CD4-positive, alpha-beta T cell treated with Interleukin-4 for 4 hours (primary cell): ENCODE measurements at places on chromosomes 2 and 18.

DNA sequence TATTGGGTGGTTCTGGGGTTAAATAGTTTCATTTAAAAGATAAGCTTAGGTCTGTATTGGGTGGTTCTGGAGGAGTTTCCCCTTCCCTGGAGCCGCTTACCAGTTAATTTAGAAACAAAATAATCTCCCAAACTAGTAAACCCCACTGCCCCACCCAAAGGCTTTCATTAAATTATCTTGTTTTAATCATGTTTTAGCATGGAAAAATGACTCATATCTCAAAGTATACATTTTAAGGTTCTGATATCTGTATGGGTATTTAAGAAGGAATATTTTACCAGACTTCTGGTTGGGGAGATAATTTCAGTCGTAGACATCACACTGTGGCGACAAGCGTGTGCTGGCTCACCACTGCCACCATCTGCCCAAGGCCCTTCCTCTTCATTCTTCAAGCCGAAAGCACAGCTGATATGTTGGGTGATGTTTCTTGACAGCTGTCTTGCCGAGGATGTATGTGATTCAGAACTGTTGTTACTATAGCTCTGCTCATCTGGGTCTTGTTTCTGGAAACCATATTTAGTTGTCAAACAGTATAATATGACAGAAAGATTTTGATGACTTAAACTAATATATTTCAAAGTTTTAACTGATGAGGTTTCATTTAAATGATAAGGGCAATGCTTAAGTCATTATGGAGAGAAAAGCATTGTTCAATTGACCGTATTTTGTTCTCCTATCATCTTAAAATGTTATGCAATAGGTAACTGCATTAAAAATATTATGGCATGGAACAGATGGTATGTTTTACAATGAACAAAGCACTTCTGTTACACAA lies 5.1 kb downstream of the FIGLA start:
- peak; percentile 25 for DNase-seq

DNA sequence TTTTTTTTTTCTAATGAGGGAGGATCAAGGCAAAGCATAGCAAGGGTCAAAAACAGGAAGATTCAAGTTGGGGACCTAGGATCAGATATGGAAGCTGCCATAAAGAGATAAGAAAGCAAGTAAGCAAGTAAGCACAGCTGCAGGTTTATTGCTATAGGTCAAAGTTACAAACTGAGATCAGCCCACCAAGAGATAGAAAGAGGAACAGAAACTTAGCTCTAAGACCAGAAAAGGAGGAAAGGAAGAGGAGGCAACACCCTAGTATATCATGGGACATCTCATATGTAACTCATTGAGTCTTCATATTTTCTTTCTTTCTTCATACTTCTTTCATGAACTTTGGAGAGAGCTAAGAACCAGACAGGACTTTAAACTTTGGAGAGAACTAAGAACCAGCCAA lies 295.9 kb upstream of the CRIM1 start:
- DNase-seq: no peak

DNA sequence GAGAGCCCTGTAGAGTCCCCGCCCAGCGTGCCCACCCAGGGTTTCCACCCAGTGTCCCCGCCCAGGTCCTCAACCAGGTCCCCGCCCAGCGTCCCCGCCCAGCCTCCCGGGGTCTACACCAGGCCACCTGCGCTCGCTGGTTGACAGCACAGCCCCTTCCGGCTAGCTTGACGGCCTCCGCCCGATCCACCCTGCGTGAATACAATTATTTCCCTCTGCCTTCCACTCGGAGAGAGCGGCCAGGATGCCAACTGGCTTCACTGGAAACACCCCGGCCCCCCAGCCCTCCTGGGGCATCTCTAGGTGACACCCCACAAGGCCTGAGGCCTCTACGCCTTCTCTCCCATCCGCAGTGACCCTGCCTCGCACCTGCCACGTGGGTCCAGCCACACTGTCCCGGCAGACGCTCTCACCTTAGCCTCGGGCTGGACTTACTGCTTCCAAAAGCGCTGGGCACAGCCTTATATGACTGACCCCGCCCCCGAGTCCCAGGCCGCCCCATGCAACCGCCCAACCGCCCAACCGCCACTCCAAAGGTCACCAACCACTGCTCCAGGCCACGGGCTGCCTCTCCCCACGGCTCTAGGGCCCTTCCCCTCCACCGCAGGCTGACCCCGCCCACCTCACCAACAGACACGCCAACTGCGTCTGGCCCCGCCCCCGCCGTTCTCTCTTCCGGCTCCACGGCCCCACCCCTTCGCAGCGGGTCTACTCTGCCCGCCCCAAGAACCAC lies 188.1 kb downstream of the LAMA1 start:
- no peak for DNase-seq

DNA sequence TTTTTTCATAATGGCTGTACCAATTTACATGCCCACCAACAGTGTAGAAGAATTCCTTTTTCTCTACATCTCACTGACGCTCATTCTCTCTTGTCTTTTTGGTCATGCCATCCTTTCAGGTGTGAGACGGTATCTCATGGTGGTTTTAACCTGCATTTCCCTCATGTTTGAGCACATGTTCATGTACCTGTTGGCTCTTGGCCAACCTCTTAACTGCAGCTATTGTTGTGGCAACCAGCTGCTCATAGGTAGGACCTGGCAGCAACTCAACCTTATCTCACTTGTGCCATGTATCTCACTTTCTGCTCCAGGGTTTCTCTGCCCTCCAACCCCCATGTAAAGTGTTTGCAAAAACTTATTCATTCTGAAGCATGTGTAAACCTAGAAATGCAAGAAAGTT lies 167.5 kb downstream of the UPP2 start:
- no peak for DNase-seq

GRCh38 chr18:41530970-41531369 lies 424.1 kb upstream of the PIK3C3 start:
- no peak for DNase-seq

DNA sequence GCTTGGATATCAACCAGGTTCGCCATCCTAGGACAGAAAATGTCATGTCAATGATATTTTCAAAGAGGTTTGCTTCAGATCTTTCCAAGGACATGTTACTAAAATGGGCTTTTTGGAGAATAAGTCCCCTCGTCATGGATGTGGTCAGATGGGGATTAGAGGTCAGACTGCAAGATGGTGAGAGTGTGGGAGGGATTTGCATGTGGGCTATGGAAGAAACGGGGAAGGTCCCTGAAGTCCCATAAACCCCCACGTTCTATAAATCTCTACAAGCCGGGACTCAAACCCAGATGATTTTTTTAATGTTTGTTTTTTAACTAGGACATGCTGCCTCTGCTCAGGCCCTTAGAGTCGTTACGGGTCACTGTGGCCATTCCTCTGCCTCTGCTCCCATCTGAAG lies 37.7 kb upstream of the IGFBP5 start:
- DNase-seq: no peak

DNA sequence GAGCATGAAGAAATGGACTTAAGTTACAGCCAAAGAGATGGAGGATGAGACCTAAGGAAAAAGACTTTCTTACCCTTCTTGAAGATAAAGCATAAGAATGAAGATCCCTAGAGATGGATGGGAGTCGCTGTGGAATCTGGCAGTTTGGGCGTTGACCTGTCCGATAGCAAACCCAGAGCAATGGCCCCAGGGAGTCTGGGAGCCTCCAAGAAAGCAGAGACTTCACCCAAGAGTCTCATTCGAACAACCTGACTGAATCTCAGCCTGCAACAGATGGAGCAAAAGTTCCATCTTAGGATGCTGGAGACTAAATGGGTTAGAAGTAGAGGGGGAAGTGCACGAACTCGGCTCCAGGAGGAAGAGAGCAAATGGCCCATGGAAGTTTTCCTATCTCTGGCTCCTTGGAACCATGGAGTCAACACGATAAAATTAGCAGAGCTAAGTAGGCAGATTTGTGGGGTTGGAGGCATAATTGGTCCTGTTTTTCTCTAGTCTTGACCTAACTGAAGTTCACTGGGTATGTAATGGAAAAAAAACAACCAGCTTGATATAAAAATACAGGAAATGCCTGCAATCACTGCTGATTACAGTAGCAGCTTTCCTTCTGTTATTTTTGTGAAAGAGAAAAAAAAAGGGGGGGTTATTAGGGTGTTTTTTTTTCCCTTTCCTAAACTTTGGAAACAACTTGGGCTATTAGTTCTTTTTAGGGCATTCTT lies 178.4 kb upstream of the EPAS1 start:
- no peak for DNase-seq

GRCh38 chr2:100984892-100985307 lies 17.2 kb upstream of the RPL31 start:
- peak; percentile 68 for DNase-seq

- no peak for DNase-seq
Measured at GRCh38 chr2:195150819-195151218, 506.2 kb upstream of the SLC39A10 start.

GRCh38 chr2:197052356-197052755 lies 125.8 kb upstream of the PGAP1 start:
- DNase-seq: peak; percentile 31

- no peak for DNase-seq
Measured at GRCh38 chr2:170887496-170887895, 41.6 kb upstream of the GORASP2 start.

DNA sequence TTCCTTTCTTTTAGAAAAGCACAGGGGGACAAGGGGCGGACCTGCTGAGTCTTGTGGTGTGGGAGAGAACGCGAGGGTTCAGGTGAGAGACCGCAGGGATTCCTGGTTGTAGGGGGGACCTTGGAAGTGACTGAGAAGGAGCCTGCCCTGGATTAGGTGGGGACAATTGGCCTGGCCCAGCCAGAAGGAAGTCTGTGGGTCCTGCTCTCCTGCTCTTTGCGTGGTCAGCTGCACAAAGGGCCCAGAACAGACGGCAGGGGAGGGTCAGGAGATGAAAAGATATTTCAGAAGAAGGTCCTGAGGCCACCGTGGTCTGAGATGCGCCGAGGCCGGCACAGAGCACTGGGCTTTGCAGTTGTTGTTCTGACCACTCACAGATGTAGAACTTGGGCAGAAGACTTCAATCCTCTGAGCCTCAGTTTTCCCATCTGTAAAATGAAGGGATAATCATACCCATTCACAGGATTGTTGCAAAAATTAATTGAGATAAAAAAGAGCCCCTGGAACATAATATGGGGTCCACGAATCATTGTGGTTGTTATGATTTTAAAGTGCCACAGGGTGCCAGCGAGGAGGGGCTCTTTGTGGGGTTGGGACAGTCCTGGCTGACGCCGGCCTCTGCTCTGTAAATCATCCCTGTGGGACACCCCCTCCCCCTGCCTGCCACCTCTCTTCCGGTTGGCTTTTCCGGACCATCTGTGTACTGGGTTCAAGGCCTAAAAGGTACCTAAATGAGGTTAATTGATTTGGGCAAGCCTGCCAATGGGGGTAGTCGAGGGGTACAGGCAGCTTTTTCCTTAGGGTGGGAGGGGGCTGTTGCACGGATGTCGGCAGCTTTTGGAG lies 1.8 kb downstream of the LPIN1 start:
- no peak for DNase-seq

DNA sequence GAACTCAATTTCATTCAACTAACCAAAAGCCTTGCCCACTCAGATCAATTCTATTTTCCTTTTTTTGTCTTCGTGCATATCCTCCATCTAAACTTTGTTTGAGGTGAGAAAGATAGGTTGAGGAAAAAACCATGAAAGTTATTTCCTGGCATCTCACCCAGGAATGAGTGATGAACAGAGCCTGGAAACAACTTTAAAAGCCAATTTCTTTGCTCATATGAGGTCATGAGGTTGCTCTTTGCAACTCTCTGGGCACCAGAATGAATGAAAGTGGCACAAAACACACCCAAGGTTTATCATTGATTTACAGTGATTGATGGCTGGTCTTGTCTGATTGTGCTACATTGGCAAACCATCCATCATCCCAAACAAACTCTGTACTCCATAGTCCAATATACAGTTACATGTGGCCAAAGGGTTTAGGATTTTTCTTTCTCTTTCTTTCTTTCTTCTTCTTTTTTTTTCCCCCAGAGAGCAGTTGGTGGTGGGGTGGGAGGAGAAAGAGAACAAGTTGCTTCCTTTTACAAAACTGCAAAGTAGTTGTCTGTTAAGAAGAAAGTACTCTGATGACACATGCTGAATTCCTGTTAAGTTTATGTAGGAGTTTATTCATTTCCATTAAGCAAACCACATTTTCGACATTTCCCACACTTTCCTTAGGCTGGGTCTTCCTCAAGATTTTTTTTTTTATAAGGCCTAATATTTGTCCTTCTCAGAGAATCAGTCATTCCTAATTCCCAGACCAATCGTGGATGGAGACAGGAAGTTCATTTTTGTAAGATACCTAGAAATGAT lies 575.9 kb upstream of the ZEB2 start:
- no peak for DNase-seq

GRCh38 chr2:20456636-20457426 lies 10.0 kb downstream of the RHOB start:
- DNase-seq: no peak

DNA sequence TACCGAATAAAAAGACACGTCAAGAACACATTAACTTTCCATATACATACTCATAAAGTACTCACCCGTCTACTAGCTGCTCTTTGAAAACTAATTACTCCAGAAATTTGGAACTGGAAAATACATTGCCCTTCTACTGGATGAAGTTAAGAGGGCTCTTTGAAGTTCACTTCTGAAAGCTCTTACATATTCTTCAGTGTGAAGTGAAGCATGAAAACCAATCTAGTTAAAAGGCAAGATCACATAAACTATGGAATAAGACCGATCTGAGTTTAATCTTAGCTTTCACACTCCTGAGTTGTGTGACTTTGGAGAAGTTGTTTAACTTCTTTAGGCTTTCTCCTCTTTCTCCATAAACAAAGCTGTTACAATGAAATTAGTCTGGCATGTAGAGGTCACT lies 38.5 kb downstream of the REV1 start:
- no peak for DNase-seq

GRCh38 chr2:194686569-194686968 lies 970.5 kb upstream of the SLC39A10 start:
- no peak for DNase-seq

GRCh38 chr2:199463708-199464605 lies 6.2 kb upstream of the SATB2 start:
- no peak for DNase-seq

- DNase-seq: no peak
Measured at GRCh38 chr2:68743531-68743930, 8.9 kb downstream of the ARHGAP25 start.

GRCh38 chr2:10355471-10356438 lies 53.1 kb downstream of the HPCAL1 start:
- DNase-seq: no peak

GRCh38 chr18:58552896-58553295 lies 76.0 kb downstream of the ALPK2 start:
- DNase-seq: no peak

DNA sequence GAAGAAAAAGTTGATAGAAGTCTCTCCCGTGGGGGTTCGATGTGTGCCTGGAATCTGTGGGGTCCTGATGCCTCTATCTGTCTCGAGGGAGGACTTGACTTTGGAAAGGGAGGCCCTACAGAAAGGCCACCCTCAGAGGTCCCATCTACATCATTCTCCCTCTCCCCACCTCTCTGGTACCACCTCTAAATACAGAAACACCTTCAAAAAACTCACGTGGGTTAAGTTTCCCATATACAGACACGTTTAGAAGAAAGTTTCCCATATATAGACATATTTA lies 5.3 kb upstream of the TMEM37 start:
- DNase-seq: no peak
